ENCODE measurements at places on chromosomes 3 and 15. TPM values are rescaled to one million over a fixed set of nuclear protein-coding genes. Genes with fewer than 3 reads are reported as not detected.

GRCh38 chr3:24196526-24196925 is 251.4 kb downstream of the NR1D2 start:
- no peak for DNase-seq

- no peak for DNase-seq
Observed at GRCh38 chr3:7015683-7016440, 154.9 kb downstream of the GRM7 start.

DNA sequence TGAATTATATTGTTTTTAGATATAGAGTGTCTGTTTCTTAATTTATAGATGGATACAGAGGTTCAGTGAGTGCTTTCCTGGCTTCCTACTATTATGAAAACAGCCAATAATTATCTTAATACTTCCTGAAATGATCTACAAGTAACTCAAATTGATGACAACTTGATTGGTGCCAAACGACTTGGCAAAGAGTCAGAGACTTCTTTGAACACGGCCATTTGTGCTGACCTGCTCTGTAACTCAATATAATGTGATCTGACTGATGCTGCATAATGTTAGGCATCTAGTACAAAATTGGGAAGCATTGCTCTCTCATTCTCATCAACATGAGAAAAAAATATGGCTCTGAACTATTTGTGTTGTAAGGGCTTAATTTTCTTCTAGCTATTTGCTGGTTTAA is 193.9 kb downstream of the DIPK2A start:
- DNase-seq: no peak

DNA sequence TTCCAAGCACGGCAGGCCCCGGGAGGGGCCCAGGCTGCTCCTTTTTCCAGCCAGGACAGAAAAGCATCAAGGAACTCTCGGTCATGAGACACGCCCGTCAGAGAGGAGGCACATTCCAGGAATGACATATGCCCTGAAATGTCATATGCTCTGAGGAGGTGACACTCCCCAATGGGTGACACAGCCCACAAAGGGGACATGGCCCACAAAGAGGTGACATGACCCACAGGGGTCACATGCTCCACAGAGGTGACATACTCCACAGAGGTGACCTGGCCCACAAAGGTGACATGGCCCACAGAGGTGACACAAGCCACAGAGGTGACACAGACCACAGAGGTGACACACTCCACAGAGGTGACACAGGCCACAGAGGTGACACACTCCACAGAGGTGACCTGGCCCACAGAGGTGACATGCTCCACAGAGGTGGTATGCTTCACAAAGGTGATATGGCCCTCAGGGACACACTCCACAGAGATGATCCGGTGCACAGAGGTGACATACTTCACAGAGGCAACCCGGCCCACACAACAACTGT is 79.2 kb downstream of the ABHD5 start:
- DNase-seq: no peak

DNA sequence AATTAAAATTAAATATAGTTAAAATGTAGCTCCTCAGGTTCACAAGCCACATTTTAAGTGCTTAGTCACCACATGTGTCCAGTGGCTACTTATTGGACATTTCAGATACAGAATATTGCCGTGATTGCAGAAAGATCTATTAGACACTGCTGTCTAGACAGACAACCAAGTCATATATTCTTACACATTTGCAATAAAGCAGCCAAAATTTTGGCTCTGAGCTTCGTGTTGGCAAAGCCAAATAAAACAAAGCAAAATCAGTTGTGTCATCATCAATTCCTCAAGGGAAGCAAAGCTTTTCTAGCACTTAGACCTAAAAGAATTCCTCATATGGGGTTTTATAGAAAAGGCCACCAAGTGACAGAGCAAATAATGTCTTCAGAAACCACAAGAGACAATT is 193.1 kb upstream of the LPP start:
- no peak for DNase-seq

- no peak for DNase-seq
Observed at GRCh38 chr3:193879864-193880242, 256.1 kb upstream of the HES1 start.

PTPRG gene
- 40.4 TPM for total RNA-seq

GRCh38 chr3:161272524-161272923 is 51.4 kb downstream of the NMD3 start:
- DNase-seq: no peak

GRCh38 chr3:171384101-171384891 is 75.9 kb downstream of the TNIK start:
- DNase-seq: no peak

DNA sequence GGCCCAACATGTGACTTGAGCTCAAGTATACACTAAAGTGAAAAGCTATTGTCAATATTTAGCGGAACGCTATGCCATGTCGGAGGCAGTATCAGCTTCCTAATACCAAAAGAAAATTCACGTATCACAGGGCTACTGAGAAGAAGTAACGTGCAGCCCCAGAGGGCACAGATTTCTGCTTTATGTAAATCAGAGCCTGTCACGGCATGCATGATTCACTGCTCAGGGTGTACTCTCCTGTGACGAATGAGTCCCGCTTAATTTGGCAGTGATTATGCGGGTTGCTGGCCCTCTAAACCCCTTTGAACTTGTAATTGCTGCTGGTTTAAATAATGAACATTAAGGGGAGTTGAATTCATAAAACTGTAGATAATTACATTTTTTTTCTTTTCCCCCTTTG is 85.3 kb downstream of the MEIS2 start:
- no peak for DNase-seq

All from mucosa of descending colon (tissue), 3 donors.